Activated T-cell treated with anti-CD3 and anti-CD28 coated beads, Interleukin-2, amount 50 U/mL, for 72 hours (primary cell): ENCODE measurements at places on chromosomes 13 and 19.

DNA sequence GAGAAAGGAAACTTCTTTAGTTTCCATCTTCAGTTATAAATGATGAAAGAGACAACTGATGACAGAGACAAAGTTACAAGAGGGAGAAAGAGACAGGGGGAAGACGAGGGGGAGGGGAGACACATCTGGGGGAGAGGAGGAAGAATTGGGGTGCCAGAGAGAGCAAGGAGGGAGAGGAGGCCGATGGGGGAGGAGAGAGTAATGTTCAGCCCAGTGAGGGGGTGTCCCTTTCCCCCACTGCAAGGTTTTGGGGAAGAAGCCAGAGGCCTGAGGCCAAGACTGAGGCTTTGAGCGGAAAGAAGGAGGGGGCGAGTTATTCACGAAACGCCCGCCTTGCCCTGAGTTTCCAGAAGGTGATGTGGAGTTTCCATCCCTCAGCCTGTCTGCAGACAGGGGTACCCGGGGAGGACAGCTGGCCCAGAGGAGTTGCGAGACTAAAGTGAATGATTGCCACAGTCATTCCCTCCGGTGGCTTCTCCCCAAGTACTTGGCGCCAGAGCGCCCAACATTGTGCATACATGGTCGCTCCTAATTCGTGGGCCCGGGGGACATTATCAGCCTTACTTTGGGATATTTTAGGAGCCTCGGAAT is 558 bp upstream of the PPAN start:
- peak; percentile 81 for DNase-seq
- H3K27ac ChIP-seq: peak overlapping the region; percentile 99
- peaks cover 6% of the 10 kb centered on the region for H3K36me3 ChIP-seq
- peak overlapping the region; percentile 91 for H3K4me3 ChIP-seq
- H3K4me1 ChIP-seq: peaks cover 86% of the 10 kb centered on the region
- H3K27me3 ChIP-seq: no peaks in the 10 kb centered on the region

GRCh38 chr13:65347420-65348030 is 1882.6 kb downstream of the PCDH9 start:
- H3K4me3 ChIP-seq: no peak overlapping the region
- H3K4me1 ChIP-seq: no peaks in the 10 kb centered on the region
- H3K27me3 ChIP-seq: no peaks in the 10 kb centered on the region
- DNase-seq: no peak

DNA sequence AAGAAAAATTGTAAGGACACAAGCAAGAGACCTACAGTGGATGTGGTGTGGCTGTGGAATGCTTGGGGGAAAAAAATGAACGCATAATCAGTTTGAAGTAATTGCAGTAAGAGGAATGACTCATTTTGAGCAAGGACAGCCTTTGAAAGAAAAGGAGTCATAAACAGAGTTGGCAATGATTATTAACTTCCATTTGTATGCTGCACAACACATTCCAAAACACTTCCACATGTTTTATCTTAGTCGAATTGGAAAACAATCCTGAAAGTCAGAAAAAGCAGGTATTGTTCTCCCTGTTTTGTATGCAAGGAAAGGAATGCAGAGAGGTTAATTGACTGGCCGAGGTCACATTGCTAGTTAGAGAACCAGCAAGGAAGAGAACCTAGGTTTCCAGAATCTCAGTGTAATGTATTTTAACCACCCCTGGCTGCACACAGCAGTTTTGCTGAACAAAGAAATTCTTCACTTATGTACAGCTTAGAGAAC is 630.0 kb upstream of the MIR17HG start:
- no peak overlapping the region for H3K27ac ChIP-seq
- no peaks in the 10 kb centered on the region for H3K27me3 ChIP-seq
- no peak for DNase-seq
- H3K36me3 ChIP-seq: no peaks in the 10 kb centered on the region
- H3K4me3 ChIP-seq: no peak overlapping the region

DNA sequence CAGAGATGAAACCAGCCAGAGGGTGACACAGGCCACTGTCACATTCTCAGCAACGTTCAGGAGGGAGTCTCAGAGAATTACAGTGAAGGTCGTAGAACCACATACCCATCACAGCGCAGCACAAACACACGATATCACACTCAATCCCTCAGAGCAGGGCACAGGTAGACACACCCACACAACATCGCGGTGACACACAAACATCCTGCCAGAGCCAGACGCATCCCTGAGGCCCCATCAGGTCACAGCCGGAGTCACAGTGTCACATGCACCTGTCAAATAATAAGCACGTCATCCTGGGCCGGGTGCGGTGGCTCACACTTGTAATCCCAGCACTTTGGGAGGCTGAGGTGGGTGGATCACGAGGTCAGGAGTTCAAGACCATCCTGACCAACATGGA is 17.5 kb downstream of the ELAVL3 start:
- H3K27me3 ChIP-seq: peaks cover 12% of the 10 kb centered on the region
- no peaks in the 10 kb centered on the region for H3K4me1 ChIP-seq
- H3K27ac ChIP-seq: no peak overlapping the region
- H3K4me3 ChIP-seq: no peak overlapping the region
- no peak for DNase-seq
- no peaks in the 10 kb centered on the region for H3K36me3 ChIP-seq

GRCh38 chr13:45861322-45861721 is 9.8 kb upstream of the SIAH3 start:
- H3K27ac ChIP-seq: no peak overlapping the region
- no peak for DNase-seq
- H3K36me3 ChIP-seq: no peaks in the 10 kb centered on the region
- no peaks in the 10 kb centered on the region for H3K4me1 ChIP-seq
- H3K4me3 ChIP-seq: no peak overlapping the region
